ENCODE measurements at places on chromosomes 2 and 18.
A peak's percentile ranks its signal among the peaks of the same experiment; 100 is the strongest.

DNA sequence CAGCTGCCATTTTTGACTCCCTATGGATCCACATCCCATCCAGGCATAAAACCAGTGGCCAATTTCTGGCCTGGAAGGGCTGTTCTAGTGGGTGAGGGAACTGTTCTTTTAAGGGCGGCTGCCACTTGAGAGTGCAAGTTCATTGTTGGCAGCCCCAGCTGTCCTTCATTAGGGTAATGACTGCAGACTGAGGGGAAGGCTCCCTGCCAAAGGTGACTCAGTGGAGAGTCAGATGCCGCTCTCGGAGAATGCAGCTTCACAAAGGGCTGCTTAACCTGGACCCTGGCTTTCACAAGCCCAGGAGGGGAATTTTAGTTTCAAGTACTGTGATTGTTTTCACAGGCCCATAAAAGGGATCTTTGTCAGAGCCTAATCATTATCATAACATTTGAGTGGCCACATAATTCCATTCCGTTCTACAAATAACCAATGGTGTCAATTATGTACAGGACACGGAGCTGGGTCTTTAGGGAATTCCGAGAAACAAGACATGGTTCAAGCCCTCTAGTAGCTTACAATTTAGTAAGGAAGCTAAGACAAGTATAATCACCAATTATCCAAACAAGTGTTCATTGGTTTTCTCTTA is 235.7 kb downstream of the CDCA7 start:
- peak; percentile 79 for DNase-seq

DNA sequence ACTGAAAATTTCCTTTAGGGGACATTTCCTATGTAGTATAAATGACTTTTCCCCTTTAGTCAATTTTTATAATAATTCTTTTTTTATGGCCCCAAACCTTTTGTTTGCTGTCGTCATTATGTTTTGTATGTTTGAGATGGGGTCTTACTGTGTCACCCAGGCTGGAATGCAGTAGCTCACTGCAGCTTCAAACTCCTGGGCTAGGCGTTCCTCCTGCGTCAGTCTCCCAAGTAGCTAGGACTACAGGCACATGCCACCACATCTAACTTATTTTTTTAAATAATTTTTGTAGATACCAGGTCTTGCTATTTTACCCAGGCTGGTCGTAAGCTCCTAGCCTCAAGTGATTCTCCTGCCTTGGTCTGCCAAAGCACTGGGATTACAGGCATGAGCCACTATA is 30.8 kb upstream of the GALM start:
- DNase-seq = no peak

- no peak for DNase-seq
These were observed 106.4 kb upstream of the HNMT start for GRCh38 chr2:137857881-137858280.

DNA sequence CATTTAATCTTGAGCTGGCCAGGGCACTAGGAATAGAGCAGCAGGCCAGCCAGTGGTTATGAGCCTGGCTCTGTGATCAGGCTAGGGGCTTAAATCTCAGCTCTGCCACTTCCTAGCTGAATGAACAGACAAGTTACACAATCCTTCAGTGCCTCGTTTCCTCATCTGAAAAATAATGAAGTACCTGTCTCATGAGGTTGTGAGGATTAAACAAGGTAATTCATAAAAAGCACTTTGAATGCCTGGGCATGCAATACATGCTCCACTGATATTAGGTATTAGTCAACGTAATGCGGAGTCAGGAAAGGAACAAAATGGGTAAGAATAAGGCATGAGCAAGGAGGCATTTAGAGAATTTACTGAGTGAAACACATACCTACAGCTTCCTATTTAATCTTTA is 100.2 kb downstream of the CCBE1 start:
- no peak for DNase-seq

- no peak for DNase-seq
These were observed 33.4 kb downstream of the XRCC5 start for GRCh38 chr2:216142540-216142939.

- DNase-seq = no peak
These were observed 220.2 kb downstream of the SRBD1 start for GRCh38 chr2:45390861-45391260.

GRCh38 chr2:80244905-80245584 is 59.5 kb downstream of the LRRTM1 start:
- DNase-seq = no peak

DNA sequence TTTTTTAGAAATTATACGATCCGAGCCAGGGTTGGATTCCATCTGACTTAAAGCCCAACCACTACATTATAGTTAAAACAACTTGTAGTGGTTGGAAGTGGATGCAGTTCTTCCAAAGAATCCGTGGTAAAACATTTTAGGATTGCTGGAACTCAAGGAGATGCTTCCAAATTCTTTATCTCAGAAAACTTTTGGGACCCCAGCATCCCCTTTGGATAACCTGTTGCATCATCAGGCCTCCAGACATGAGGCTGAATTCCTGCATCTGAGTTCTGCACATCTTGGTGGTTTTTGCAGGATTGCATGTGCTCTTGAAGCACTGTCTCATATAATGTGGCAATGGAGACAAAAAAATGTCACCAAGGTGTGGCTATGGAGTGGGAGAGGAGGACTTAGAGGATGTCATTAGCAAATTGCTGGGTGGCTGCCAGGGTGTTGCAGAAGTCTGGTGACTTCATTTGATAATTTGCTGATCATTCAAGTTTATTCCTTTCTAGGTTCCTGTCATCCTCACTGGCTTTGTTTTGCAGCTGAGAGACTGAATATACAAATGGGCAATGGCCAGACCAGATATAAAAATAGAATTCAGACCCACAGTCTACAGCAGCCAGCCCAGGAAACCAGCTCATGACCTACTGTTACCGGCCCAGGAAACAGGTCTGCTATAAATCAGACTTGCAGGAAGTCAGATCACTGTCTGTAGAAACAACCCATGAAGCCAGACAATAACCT is 207.7 kb downstream of the BCL2 start:
- DNase-seq = no peak

DNA sequence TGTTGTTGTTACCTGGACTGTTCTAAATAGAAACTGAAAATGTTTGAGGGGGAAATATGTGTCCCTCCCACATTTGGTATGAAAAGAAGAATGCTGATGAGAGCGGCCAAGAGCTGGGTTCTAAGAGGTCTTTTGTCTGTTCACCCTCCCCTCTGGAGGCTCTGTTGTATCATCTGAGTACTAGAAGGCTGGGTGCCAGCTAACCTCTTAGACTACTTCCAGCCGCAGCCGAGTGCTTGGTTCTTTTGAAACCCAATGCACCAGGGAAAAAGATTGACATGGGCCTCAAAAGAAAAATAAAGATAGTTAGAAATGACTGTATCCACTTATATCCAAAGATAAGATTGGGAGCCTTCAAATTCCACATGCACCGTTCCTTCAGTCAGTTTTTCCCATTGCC is 255.9 kb downstream of the TXNL1 start:
- no peak for DNase-seq

DNA sequence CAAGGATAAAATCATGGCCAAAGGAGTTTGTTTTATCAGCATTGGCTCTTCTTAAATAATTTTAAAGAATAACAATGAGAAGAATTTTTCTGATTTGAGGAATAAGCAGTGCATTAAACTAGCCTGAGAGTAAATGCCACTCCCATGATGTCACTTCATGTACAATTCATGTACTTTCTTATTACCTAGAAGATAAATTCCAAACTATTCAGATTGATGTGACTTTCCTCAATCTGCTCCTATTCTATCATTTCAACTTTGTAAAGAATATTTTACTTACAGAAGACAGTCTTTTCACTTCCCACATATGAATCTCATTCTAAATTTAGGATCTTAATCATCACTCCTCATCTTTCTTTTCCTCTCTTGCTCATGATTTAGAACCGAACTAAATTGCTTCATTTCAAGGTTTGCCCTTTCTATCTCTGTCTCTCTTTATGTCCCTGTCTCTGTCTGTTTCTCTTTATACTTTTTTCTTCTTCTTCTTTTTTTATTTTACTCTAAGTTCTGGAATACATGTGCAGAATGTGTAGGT is 1142.0 kb upstream of the PIK3C3 start:
- no peak for DNase-seq
